ENCODE measurements at places on chromosomes 16 and 17. TPM values are rescaled to one million over a fixed set of nuclear protein-coding genes. Genes with fewer than 3 reads are reported as not detected.

TMEM238L gene
- total RNA-seq, result not detected

GRCh38 chr17:2517539-2517938, 5.9 kb upstream of the METTL16 start:
- no peaks in the 10 kb centered on the region for H3K36me3 ChIP-seq
- no peaks in the 10 kb centered on the region for H3K27me3 ChIP-seq

DNA sequence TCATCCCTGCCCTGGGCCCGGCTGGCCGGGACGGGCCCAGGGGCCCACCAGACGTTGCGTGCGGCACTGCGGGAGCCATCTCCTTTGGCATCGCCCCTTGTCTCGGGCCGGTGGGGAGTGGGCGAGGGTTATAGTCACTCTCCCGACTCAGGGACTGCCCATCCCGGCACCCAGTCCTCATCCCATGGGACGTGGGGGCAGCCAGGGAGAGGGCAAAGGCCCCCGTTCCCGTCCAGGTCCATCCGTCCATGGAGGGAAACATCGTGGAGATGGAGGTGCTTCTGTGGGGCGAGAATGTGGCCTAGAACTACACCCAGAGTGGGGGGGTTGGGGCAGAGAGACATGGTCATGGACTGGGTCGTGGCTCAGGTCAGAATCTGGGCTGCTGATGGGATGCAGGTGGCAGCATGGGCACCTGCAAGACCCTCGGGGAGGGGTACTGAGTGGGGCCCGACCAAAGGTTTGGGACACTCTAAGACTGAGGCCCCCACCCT, 2.4 kb upstream of the WDR90 start:
- no peak overlapping the region for H3K27ac ChIP-seq
- DNase-seq, result no peak
- H3K27me3 ChIP-seq, result no peaks in the 10 kb centered on the region
- peaks cover 41% of the 10 kb centered on the region for H3K4me1 ChIP-seq
- H3K4me3 ChIP-seq, result no peak overlapping the region
- H3K36me3 ChIP-seq, result no peaks in the 10 kb centered on the region

- no peaks in the 10 kb centered on the region for H3K27me3 ChIP-seq
- H3K27ac ChIP-seq, result no peak overlapping the region
- H3K36me3 ChIP-seq, result no peaks in the 10 kb centered on the region
- no peak for DNase-seq
- H3K4me3 ChIP-seq, result no peak overlapping the region
These were observed 35.4 kb downstream of the ARSG start for GRCh38 chr17:68326681-68327080.

TP53TG3 gene
- not detected for total RNA-seq

UTS2R gene
- not detected for total RNA-seq

GRCh38 chr16:69048328-69049120, 56.9 kb upstream of the HAS3 start:
- no peak for DNase-seq
- H3K36me3 ChIP-seq, result no peaks in the 10 kb centered on the region
- H3K4me1 ChIP-seq, result no peaks in the 10 kb centered on the region
- no peak overlapping the region for H3K4me3 ChIP-seq

KRT20 gene
- not detected for total RNA-seq

DNA sequence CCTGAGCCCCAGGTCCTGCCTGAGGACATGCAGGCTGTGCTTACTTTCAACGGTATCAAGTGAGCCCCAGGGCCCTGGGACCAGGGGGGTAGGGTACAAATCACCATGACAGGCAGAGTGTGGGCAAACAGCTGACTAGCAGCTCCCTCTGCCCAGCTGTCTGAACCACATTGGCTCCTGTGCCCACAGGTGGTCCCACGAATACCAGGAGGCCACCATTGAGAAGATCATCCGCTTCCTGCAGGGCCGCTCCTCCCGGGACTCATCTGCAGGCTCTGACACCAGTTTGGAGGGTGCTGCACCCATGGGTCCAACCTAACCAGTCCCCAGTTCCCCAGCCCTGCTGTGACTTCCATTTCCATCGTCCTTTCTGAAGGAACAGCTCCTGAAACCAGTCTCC, 10.0 kb downstream of the SLC46A1 start:
- H3K4me3 ChIP-seq, result no peak overlapping the region
- H3K4me1 ChIP-seq, result no peaks in the 10 kb centered on the region
- no peak for DNase-seq
- H3K27me3 ChIP-seq, result no peaks in the 10 kb centered on the region
- H3K27ac ChIP-seq, result no peak overlapping the region

GRCh38 chr16:23286131-23286532, 16.0 kb upstream of the SCNN1B start:
- H3K27ac ChIP-seq, result no peak overlapping the region
- H3K27me3 ChIP-seq, result peaks cover 3% of the 10 kb centered on the region
- H3K36me3 ChIP-seq, result no peaks in the 10 kb centered on the region
- DNase-seq, result no peak

MMP25 gene
- 12.8 TPM for total RNA-seq

DNA sequence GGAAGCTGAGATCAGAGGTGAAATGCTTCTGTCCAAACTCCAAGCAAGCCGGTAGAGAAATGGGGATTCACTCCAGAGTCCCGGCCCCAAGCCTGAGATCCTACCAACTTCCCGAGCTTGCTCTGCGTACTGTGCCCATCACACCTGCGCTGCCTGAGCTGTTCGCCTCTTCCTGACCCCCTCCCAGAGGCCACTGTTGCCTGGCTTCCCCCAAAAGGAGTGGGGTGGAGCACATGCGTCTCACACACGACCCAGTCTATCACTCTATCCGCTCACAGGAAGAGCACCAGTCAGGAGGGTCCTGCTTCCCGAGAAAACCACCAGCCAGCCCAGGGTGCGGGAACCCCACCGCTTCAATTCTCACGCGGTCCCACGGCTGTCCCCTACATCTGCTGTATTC, 13.5 kb upstream of the C16orf95 start:
- H3K27me3 ChIP-seq, result no peaks in the 10 kb centered on the region
- H3K4me1 ChIP-seq, result no peaks in the 10 kb centered on the region
- no peak overlapping the region for H3K27ac ChIP-seq

BEAN1 gene
- 0.87 TPM for total RNA-seq

GRCh38 chr17:9729034-9729650, 62.2 kb downstream of the DHRS7C start:
- no peaks in the 10 kb centered on the region for H3K4me1 ChIP-seq
- DNase-seq, result no peak
- H3K27ac ChIP-seq, result no peak overlapping the region
- no peak overlapping the region for H3K4me3 ChIP-seq

DNA sequence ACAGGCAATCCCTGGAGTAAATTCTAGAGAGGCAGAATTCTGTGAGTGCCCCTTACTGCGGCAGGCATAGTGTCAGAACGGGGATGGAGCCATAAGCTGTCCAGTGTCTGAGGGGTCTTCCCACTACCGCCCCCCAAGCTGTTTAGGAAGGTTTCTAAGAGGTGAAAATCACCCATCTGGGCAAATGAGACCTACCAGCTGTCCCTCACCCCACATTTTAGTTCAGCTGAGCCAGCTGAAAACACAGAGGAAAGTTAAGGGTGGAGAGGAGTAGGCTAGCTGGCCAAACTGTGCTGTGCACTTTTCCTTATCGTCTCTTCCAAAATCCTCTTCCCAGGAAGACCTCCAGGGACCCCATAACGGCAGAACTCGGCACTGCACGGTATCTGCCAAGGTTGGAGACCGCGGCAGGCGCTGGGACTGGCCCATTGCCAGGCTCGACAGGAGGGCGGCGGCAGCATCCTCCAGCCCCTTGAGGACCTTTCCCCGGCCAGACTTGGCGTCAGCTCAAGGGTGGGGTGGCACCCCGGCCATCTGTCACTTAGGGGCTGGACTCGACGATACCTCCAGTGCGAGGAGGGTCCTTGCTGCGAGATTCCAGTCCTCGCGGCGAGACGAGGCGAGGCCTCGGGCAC, 955 bp downstream of the ACLY start:
- H3K27ac ChIP-seq, result peak overlapping the region; percentile 88
- H3K4me1 ChIP-seq, result peaks cover 19% of the 10 kb centered on the region
- DNase-seq, result peak; percentile 82
- no peaks in the 10 kb centered on the region for H3K27me3 ChIP-seq
- H3K36me3 ChIP-seq, result peaks cover 10% of the 10 kb centered on the region
- peak overlapping the region; percentile 99 for H3K4me3 ChIP-seq

TMED6 gene
- 0.69 TPM for total RNA-seq

DNA sequence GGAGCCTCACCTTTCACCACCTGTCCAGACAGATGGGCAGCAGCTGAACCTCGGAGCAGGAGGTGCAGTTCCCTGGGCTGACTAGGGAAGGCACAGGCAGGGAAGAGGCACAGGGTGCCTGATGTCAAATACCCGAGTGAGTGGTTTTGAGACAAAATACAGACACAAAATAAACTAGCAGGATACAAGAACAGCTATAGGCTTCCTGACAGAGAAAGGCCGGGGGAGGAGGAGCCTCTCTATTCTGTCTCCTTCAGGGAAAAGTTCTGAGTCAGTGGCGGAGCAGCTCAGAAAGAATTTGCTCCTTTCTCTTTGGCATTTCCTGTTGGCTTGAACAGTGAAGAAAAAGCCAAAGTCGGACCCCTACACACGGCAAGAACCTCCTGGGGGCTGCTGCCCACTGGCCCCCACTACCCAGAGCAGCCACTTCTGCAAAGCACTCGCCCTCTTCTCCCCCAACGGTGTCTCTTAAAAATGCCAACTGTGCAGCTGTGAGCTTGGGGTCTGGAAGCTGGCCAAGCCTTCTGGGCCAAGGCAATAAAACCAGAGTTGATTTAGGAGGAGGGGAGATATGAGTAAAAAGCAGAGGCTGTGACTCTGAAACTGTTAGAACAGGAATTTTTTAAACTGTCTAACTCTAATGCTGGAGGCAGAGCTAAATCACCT, 14.4 kb upstream of the FAAP100 start:
- H3K27ac ChIP-seq, result peak overlapping the region; percentile 66
- no peak overlapping the region for H3K4me3 ChIP-seq
- H3K4me1 ChIP-seq, result peaks cover 25% of the 10 kb centered on the region
- H3K27me3 ChIP-seq, result no peaks in the 10 kb centered on the region
- H3K36me3 ChIP-seq, result peaks cover 95% of the 10 kb centered on the region

PSKH1 gene
- 29.7 TPM for total RNA-seq

CSNK1D gene
- 150 TPM for total RNA-seq

TRAPPC2L gene
- total RNA-seq, result 43.9 TPM

DUS2 gene
- total RNA-seq, result 11.2 TPM

LLGL2 gene
- total RNA-seq, result 133 TPM

ARL5C gene
- not detected for total RNA-seq

WDR45B gene
- total RNA-seq, result 65.1 TPM
